A172 (cell line): ENCODE measurements at places on chromosomes 3 and 15. TPM values are rescaled to one million over a fixed set of nuclear protein-coding genes. Genes with fewer than 3 reads are reported as not detected.

ACP3 gene
- not detected in 2 replicates for total RNA-seq

- DNase-seq = no peak
These were observed 196.5 kb downstream of the EPHB1 start for GRCh38 chr3:134991472-134992010.

- peak; percentile 38 for DNase-seq
These were observed 56.1 kb downstream of the OSTN start for GRCh38 chr3:191255156-191255555.

RPL35A gene
- total RNA-seq = 720 and 850 TPM in 2 replicates

SEMA5B gene
- not detected in 2 replicates for total RNA-seq

CA12 gene
- 0.45 and 1.3 TPM in 2 replicates for total RNA-seq

DNA sequence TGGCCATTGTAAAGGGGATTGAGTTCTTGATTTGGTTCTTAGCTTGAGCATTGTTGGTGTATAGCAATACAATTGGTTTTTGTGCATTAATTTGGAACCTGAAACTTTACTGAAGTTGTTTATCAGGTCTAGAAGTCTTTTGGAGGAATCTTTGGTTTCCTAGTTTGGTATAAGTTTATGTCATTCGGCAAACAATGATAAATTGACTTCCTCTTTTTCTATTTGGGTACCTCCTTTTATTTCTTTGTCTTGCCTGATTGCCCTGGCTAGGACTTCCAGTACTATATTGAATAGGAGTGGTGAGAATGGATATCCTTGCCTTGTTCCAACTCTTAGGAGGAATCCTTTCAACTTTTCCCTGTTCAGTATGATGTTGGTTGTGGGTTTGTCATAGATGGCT lies 32.1 kb downstream of the SPESP1 start:
- no peak for DNase-seq

DNA sequence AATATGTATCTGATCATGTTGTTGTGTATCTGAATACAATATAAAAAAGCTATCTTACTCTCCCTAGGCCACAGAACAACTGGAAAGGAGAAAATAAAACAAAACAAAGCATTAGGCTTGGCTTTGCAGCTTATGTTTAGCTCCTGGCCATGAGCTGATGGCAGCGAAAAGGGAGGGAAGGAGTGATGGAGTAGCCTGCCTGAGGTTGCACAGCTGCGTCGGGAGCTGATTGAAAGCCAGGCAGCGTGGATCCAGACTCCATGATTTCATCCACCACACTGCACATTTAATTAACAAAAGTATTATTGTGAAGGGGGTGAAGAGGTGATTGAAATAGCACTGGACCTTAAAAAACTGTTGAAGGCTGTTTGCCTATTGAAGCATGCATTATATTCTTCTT lies 212.2 kb downstream of the GABRG3 start:
- DNase-seq = no peak

CHRD gene
- total RNA-seq = 0.33 and 5.6 TPM in 2 replicates

DNA sequence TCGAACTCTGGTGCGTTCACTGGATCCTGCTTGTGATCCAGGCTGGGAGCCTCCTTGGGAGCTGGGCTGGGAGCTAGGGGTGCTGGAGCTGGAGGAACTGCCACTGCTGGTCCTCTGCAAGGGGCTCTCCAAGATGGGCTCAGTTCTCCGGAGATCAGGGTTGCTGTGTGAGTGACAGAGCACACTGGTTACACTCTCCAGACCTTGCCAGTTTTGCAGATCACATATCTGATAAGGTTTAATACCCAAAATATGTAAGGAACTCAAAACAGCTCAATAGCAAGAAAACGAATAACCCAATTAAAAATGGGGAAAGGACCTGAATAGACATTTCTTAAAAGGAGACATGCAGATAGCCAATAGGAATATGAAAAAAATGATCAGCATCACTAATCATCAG lies 84.2 kb upstream of the SLC2A2 start:
- no peak for DNase-seq

GRCh38 chr3:148540851-148541250 lies 156.9 kb upstream of the AGTR1 start:
- DNase-seq = no peak

DNA sequence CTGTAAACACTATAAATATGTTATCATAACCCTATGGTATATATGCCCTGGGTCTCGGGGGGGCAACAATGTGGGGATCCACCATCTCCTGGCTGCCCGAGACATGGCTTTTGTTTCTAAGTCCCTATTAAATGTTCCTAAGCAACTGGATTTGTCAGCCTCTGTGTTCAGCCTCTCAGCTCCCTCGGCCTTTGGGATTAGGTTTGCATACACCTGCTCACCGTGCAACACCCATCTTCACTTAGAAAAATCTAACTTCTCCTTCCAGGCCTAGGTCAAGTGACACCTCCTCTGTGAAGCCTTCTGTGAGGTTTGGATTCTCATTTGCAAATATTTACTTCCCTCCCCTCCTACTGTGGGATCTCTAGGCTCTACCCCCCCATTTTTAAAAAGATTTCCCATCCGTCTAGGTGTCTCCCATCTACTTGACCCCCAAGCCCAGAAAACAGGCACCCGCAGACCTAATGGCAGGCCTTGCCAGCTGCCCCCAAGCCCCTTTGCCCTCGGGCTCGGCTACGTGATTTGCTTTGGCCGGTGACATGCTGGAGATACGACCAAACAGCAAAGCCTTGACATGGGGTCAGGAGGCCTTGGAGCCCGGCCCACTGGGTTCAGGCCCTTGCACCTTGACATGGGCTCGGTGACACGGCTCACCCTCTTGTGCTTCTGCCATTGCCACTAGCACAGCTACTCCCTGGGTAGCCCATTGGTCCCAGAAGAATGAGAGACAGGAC lies 66.0 kb upstream of the BLM start:
- DNase-seq = no peak

- peak; percentile 23 for DNase-seq
These were observed 79.0 kb downstream of the SERPINI1 start for GRCh38 chr3:167814441-167814951.

DNA sequence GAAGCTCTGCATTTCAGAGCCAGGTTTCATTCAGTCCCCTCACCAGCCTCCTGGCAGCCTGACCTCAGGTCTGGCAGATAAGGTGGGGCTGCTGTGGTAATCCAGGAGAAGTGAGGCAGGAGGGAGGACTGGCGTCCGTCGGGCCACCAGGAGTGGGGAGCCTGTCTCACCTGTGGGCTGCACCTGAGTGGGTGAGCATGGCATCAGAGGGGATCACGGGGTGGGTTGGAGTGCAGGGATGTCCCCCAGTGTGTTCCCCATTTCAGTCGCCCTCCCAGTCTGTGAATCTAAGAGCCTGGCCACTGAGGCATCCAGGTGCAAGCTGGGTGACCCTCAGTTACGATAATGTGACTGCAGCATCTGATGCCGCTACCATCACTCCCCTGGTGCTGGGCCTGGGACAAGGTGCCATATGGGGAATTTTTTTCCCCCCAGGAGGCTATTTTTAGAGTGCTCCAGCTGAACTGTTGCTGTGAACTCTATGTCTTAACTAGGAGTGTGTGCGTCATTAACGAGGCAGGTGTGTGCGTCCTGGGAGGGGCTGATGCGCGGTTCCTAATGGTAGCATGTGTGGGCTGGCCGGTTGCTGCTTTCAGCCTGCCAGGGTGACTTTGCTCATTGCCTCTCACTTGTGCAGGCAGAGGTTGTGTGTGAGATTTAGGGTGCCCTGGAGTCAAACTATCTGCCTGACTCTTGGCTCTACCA lies 165.2 kb downstream of the SLCO3A1 start:
- DNase-seq = no peak

- no peak for DNase-seq
These were observed 25.1 kb upstream of the CSTA start for GRCh38 chr3:122299872-122300460.

SERF2 gene
- 361 and 697 TPM in 2 replicates for total RNA-seq

DNA sequence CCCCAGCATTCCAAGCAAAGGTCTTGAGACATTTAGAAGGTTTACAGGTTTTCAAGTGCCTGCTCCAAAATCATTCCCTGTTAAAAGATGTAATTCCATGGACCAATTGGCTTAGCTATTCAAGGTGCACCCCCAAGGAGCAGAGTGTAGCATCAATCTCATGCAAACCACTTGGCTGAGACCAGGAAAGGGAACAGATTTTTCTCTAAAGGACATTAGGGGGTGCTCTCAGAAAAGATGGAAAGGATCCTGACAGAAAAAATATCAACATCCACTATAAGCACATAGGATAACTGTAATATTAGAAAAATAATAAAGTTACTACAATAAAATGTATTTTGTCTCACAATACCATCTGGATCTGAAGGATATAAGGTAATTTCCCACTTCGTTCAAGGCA lies 328.0 kb upstream of the CDIN1 start:
- no peak for DNase-seq

DNA sequence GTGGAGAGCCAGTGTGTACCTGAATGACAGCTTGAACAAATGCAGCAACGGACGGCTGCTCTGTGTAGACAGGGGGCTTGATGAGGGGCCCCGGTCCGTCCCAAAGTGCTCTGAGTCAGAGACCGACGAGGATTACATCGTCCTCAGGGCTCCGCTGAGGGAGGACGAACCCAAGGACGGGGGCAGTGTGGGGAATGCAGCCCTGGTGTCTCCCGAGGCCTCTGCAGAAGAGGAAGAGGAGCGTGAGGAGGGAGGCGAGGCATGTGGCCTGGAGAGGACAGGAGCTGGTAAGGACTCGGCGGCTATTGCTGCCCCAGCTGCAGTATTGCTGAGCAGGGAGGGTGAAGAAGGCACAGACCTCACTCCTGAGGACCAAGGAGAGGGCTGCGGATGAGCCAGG lies 54.4 kb upstream of the WNT7A start:
- no peak for DNase-seq

DNA sequence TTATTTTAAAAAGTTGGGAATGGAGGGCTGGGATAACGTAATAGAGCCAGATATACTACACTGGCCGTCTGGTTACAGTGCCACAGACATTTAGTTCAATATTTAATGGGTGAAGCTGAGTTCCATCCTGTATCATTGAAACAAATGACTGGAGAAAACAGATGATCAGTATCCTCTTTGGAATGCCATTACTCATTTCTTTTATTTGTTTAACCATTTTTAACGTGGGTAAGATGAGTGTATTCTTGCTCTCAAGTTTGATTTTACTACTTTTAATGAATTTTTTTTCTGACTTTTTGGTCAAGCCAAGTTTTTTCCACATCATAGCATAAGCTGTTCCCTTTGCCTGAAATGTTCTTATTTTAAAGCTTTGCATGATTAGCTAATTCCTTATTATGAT lies 53.9 kb upstream of the GRM7 start:
- no peak for DNase-seq

DNA sequence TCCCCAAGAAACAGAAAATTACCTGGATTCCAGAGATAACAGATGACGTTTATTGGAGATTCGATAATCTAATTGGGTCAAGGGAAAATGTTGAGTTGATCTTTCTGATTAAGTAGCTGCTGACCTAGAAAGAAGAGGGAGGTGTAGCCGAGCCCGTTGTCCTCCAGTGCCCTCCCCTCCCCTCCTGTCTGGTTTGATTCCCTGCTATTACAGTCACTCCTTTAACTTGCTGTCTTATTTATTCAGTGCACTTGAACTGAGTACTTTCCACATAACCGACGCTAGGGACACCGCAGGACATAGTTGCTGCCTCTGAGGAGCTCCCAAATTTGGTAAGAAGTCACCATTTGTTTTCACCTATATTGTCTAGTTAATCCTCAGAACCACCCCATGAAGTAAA lies 103.7 kb downstream of the AQP9 start:
- no peak for DNase-seq
